NCI-H1436 (cell line): ENCODE measurements at places on chromosomes 2 and 18.

DNA sequence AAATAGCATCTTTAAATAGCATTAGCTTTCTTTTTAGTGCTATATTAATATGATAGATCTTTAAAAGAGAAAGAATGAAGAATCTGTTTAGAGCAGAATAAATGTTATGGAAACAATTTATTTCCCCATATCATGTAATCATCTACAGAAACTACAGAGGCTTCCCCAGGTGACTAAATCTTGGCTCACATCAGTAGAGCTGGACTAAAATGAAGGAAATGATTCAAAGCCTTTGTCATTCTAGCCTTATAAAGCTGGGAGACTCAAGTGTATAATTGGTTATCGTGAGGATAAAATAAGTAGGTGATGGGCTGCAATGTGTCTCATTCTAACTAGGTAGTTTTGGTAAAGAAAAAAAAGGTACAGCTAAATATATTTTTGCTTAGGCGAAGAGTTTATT lies 83.2 kb upstream of the UNC80 start:
- DNase-seq = peak; percentile 44

DNA sequence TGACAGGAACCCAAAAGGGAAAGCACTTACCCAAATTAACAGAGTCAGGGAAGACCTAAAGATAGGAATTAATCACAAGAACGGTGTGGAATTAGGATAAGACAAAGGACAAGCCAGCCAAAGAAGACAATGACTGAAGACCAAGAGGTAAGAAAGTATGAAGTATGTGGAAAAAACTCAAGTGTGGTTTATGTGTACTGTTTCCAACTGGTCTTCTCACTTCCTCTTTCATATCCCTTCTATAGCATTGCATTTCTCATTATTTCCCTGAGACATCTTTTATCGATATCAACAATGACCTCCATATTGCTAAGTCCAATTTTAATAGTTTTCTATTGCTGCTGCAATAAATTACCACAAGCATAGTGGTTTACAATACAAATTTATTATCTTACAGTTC lies 313.5 kb upstream of the SLC39A10 start:
- no peak for DNase-seq

GRCh38 chr2:32363597-32363996 lies 6.8 kb downstream of the BIRC6 start:
- DNase-seq = no peak

- no peak for DNase-seq
Measured at GRCh38 chr18:9055626-9056025, 46.9 kb upstream of the NDUFV2 start.

DNA sequence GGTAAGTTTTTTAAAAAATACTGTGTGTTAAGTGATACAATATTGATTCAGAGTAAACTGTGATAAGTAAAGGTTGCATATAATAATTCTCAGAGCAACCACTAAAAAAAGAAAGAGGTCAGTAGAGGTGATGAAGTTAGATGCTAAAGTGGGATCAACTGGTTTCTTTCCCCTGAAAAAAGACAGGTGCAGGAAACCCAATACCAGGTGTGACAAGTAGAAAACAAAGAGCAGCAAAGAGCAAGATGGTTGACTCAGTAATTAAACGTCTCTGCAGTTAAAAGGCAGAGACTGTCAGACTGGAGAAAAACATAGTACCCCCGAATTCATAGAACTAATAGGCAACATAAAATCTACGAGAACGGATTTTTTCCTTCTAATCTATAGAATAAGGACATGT lies 128.3 kb downstream of the ATP9B start:
- DNase-seq = peak; percentile 54

DNA sequence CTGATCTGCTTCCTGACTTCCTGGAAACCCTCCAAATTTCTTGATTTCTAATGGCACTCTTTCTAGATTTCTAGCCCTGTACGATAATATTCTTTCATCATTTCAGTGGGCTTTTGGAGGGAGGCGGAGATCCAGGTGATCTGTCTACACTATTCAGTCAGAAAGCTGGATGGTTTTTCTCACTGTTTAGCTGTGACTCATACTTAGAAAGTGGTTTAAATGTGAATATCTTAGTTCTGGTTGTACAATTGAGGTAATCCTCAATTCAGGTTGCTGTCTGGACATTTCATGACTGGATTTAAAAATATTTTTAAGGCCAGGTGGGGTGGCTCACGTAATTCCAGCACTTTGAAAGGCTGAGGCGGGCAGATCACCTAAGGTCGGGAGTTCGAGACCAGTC lies 20.8 kb downstream of the SEH1L start:
- DNase-seq = no peak

DNA sequence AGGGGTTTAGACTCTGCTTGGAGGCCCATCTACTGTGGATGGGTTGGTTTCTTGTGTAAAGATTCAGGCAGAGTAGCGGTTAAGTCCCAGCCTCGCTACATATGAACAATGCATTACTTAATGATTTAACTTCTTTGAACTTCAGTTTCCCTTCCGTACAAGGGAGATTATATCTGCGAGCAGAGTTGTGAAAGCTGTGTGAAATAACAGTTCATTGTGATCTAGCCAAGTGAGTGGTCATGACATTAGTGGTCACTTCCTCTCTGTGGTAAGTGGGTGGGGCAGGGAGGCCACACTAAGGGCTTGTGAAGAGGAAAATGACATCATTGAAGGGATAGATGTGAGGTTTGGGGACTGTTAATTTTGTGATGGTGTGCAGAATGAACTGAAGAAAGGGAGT lies 14.1 kb upstream of the MEX3C start:
- no peak for DNase-seq

- DNase-seq = no peak
Measured at GRCh38 chr2:13102397-13103063, 385.8 kb downstream of the TRIB2 start.

GRCh38 chr2:143463719-143464118 lies 334.5 kb downstream of the ARHGAP15 start:
- DNase-seq = no peak

GRCh38 chr2:70956141-70956540 lies 20.4 kb downstream of the ATP6V1B1 start:
- DNase-seq = no peak

GRCh38 chr18:45050712-45051601 lies 370.3 kb downstream of the SETBP1 start:
- DNase-seq = no peak

GRCh38 chr2:74524005-74524404 lies 2.0 kb downstream of the DQX1 start:
- no peak for DNase-seq

GRCh38 chr2:120793682-120794403 lies 58.2 kb downstream of the GLI2 start:
- DNase-seq = no peak

GRCh38 chr2:18401471-18401870 lies 159.0 kb downstream of the RDH14 start:
- DNase-seq = no peak

- DNase-seq = no peak
Measured at GRCh38 chr2:221676566-221677172, 104.6 kb upstream of the EPHA4 start.

DNA sequence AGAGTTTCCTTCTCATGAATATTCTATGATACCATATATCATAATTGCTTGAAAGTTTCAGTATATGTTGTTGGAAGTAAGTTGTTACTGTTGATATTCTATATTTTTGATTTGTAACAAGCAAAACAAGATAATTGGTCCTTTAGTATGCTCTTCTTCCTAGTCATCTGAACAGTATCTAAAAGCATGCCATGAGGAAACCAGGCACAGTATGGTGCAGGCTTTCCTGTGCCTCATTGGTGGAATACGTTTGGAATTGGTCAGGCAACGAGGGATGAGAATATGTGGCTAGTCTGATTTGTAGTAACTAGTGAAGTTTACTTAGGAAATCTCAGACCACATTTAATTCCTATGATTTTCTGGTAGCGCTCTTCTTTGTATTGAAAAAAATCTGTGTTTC lies 22.8 kb downstream of the ASXL3 start:
- DNase-seq = no peak

DNA sequence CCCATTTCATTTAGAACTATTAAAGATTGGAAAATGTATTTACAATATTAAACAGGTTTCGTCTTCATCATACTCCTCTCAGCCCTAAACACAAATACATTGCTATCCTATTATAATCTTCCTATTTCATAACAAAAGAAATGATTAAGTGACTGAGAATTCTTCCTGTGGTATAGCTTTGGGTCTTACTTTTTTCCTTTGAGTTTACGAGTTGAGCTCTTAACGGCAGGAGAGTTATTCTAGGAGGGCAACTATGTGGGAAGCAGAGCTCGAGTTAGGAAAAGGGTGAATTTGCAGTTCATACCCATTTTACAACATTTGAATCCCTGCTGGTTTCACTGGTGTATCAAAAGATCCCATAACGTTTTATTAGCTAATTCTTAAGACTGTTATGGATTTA lies 105.0 kb downstream of the FIGN start:
- no peak for DNase-seq

- DNase-seq = no peak
Measured at GRCh38 chr18:29459972-29460371, 1283.0 kb upstream of the CDH2 start.

- no peak for DNase-seq
Measured at GRCh38 chr18:35491700-35492077, 6.1 kb downstream of the INO80C start.

DNA sequence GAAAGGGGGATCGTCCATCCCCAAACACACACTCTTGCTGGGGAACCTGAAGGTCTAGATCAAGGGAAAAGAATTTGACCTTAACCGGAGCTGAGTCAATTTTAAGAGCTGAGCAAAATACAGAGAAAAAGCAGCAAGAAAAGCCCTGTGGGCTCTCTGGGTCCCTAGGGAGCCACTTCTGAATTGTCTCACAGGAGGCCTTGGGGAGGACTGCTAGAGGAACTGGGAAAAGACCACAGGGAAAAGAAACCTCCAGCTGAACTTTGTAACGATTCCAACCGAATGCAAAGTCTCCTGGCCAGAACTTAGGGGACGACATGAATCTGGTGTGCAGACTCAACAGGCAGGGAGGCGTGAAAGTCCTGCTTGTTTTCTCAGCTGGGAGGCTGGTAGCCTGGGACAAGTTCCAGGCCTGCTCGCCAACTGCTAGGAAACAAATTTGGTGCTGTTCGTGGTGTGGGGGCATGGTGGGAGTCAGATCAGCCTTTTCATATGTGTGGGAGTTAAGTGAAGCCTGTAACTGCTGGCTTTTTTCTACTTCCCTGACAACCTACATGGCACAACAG lies 644.6 kb upstream of the CNTNAP5 start:
- no peak for DNase-seq

- no peak for DNase-seq
Measured at GRCh38 chr2:239199041-239199768, 201.6 kb downstream of the HDAC4 start.

DNA sequence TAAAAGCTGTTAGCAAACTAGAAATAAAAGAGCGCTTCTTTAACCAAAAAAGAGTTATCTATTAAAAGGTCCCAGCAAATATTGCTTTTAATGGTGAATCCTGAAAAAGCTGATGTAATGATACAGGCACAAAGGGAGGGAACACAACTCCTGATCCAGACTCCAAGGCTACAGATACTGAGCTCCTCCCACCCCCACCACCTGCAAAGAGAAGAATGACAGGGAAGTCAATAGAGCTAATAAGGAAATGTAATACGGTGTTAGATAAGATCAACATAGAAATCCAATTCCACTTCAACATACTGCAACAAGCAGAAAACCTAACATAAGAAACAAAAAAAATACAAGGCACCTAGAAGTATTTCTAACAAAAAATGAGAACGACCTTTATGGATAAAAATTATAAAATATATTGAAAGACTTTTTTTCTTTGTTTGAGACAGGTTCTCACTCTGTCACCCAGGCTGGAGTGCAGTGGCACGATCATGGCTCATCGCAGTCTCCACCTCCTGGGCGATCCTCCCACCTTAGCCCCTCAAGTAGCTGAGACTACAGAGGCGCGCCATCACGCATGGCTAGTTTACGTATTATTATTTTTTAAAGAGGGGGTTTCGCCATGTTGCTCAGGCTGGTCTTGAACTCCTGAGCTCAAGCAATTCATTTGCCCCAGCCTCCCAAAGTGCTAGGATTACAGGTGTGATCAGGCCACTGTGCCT lies 192.2 kb downstream of the HDAC4 start:
- DNase-seq = peak; percentile 48

DNA sequence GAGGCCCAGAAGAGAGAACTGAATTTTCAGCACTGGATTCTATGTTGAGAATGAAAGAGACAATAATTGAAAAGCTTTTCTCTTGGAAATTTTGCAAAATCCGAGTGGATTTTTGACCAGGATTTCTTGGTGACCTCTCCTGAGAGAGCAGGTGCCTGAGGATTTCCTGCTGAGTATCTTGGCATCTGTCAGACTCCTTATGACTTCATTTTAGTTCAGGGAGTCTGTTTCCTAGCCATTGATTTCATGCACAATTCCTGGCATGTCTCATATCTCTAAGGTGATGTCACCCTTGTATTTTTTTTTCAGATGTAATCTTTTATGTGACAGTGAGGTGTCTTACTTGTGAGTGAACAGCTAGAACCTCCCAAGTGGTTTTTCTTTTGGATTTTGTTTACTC lies 195.9 kb downstream of the NEDD4L start:
- DNase-seq = no peak

DNA sequence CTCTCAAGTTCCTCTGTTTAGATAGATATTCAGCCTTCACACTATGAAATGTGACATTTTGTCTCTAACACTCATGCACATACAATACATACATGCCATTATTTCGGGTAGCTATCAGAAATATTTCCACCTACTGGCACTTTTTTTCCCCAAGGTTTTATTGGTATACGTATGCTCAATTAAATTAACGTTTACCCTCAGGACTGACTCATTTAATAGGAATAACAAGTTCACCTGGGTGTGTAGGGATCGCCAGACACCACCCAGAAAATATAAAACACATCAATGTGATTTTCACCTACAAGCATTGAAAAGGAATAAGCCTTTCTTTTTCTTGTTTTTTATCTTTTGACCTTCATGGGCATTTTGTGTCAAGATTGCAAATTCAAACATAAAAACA lies 138.5 kb upstream of the EPAS1 start:
- no peak for DNase-seq

DNA sequence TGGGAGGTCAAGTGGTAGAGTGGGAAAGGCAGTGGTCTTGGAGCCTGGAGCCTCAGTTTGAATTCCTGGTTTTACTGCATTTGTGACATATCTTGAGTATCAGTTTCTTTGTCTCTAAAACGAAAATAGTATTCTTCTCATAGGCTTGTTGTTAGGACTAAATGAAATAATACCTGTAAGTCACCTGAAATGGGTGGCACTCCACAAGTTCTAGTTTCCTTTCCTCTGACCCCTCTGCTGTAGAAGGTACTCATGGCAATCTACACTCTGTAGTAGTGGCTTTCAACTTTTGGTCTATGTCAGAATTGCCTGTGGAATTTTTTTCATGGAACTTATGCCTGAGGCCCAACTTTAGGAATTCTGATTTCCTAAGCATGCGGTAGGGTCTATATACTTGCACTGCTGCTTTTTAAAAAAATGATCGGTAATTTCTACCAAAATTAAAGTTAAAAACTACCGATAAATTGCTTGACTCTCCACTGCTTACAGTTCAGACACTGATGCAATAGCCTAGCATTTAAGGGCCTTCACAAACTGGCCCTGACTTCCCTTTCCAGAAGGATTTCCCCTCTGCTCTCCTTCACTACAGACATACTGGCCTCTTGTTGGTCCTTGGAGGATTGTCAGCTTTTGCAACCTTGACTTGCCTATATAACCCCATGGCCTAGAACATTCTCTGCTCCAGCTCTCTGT lies 47.2 kb downstream of the PLEK start:
- DNase-seq = no peak

- DNase-seq = no peak
Measured at GRCh38 chr18:74806073-74806472, 208.4 kb downstream of the ZNF407 start.

GRCh38 chr2:138602166-138602460 lies 100.5 kb downstream of the SPOPL start:
- peak; percentile 65 for DNase-seq
